NCI-H226 (cell line): ENCODE measurements at places on chromosomes 11 and 22.

- no peak for DNase-seq
Measured at GRCh38 chr22:40726514-40726913, 47.2 kb downstream of the MCHR1 start.

- DNase-seq: no peak
Measured at GRCh38 chr22:35394011-35394312, 6.0 kb upstream of the MCM5 start.

DNA sequence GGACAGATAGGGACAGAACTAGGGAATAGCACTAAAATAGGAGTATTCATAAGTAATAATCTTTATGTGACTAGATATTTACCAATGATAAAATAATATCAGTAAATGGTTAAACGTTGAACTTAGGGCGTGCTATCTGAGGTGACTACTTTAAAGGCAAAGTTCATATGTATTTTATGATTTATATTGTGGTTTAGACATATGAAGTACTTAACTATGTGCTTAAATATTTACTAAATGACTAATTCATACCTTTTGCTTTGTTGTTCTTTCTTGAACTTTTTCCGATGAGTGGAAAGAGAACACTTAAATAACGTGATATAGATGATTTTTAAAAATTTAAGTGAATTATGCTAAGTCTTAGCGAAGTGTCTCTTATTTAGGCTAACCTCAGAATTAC is 14.7 kb downstream of the LUZP2 start:
- no peak for DNase-seq

DNA sequence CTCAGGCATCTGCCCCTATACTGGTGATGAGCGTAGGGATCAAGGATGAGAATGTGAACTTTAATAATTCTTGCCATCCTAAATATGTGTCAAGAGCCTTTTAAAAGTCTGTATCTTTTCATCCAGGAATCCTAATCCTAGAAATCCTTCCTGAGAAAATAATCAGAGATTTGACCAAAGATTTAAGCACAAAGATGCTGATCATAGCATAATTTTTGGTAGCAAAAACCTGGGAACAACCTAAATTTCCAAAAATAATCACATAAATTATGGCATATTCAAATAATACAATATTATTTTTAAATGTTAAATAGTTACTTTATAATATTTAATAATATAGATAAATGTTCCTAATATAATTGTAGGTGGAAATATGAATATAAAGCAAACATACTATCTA is 76.1 kb downstream of the SERGEF start:
- no peak for DNase-seq

DNA sequence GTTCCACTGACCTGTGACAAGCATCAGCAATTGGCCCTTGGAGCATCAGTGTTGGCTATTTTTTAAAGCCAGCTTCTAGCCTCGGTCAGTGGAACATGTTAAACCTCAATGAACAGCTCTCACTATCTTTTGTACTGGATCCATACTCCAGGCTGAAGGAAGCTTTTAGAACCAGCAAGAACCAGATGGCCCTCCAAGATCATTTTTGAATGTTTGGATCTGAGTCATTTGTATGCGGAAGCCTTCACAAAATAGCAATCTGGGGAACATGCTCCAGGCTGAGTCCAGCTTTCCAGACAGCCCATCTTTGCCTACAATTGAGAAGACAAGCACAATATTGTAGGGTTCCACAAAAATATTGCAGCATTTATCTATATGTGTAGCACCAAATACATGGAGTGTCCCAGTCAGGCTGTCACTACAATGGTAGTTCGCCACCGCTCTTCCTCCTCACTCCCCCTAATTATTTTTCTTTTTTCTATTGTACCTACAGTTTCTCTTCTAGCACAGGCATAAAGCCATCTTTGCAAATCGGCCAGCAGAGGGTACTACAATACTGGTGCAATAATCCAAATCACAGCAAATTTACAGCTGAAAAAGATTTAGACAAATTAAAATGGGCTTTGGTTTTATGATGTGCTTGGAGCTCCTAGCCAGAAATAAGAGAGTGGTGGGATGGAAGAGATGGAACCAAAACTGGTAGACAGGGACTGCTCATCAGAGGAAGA is 177.4 kb upstream of the BLID start:
- no peak for DNase-seq

DNA sequence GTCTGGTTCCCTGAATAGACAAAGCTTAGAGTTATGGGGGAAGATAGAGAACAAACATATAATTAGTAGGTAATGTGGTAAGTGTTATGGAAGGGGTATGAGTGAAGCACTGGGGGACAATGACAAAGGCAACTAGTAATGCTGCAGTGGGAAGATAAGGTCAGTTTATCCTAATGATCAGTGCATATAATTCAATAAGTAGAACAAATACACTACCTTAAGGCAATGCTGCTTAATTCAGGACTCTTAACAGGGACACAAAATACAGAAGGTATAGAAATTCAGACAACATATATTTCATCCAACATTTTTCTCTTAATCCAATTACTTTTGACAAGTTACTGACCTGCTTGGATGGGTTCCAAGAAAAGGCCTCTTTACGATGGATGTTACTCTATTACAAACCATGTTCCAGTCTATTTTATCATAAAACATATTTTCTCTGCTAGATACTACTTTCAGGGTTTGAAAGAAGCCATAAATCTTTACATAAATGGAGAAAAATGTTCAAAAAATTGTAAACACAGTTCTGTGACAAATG is 1186.2 kb downstream of the LRRC4C start:
- DNase-seq: no peak
